ENCODE measurements at places on chromosomes 13 and 19. TPM values are rescaled to one million over a fixed set of nuclear protein-coding genes. Genes with fewer than 3 reads are reported as not detected.

DNA sequence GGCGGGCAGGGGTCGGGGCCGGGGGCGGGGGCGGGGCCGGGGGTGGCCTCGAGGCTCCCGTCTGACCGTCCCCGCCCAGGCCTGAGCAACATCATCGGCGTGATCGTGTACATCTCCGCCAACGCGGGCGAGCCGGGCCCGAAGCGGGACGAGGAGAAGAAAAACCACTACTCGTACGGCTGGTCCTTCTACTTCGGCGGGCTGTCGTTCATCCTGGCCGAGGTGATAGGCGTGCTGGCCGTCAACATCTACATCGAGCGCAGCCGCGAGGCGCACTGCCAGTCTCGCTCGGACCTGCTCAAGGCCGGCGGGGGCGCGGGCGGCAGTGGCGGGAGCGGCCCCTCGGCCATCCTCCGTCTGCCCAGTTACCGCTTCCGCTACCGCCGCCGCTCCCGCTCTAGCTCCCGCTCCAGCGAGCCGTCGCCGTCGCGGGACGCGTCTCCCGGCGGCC is 9.4 kb upstream of the CACNG6 start:
- DNase-seq, result no peak

DNA sequence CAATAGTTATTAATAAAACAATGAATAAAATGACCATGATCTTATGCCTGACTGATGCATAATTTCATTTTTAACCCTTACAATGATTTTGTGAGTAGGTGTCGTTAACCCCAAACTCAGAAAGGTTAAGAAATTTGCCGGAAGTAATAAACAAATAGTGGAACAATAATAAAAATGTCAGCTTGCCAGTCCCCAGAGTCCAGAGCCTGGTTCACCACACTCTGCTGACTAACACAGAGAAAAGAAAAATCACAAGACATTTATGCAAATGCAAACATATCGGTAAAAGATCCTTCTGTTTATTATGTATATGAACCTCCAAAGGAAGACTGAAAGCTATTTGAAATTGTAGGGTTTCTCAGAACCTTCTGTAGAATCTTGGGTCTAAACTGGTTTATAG is 563.7 kb downstream of the EFNB2 start:
- no peak for DNase-seq

DNA sequence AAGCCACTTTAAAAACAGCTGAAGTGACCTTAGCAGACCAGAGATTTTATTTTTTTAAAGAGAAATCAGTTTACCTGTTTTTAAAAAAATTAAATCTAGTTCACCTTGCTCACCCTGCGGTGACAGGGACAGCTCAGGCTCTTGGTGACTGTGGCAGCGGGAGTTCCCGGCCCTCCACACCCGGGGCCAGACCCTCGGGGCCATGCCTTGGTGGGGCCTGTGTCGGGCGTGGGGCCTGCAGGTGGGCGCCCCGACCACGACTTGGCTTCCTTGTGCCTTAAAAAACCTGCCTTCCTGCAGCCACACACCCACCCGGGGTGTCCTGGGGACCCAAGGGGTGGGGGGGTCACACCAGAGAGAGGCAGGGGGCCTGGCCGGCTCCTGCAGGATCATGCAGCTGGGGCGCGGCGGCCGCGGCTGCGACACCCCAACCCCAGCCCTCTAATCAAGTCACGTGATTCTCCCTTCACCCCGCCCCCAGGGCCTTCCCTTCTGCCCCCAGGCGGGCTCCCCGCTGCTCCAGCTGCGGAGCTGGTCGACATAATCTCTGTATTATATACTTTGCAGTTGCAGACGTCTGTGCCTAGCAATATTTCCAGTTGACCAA is 10.8 kb downstream of the PLPPR3 start:
- no peak for DNase-seq

DNA sequence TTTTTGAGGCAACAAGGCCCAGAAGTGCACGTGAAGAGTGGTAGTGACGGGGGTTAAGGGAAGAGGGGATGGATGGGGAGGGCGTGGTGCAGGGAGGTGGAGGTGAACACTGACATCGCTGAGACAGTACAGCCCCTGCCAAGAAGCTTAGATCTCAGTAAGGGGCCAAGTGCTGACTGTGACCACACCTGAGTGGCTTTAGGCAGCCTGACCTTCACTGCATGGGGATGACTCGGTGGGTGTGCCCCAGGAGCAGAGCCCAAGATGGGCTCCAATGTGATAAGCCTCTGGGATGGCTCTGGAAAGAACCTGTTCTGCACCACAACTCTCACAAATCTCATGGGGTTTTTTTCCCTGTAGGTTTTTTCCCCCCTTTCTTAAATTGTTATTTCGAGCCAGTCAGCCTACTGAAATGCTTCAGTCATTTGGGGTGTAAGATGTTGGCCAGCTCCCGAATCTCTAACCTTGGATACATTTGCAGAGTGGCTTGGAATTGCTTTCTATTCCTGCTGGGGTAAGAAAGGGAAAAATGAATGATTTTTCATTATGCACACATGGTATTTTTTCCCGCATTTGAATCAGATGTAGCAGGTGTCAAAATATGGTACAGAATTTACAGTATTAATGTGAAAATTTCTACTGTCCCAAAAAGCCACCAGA is 165.0 kb downstream of the TM9SF2 start:
- no peak for DNase-seq

GRCh38 chr13:108733022-108733560 is 103.7 kb downstream of the MYO16 start:
- no peak for DNase-seq

DNA sequence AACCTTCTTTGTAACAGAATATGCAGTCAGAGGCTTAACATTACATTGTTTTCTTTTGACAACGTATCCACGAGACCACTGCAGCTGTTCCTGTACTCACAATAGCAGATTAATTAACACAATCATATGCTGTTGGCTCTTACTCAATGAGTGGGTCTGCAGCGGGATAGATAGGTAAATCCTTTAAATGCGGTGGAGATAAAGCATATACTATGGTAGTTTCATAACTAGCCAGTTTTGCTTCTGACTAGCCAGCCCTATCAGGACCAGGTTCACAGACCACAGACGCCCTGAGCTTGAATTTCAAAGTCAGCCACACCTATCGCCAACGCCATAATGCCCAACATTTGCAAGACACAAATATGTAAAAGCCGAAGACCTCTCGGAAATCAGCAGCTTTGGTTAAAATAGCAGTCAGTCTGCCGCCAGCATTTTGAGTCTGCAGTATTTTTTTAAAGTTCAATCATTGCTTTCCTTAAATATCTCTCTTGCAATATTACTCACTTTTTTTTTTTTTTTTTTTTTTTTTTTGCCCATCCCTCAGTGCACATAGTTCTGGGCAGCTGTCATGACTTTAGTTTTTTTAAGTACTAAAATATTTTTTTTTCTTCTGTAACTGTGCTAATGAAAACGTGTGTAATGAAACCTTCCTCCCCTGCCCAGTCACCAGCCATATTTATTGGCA is 120.5 kb downstream of the ZNF536 start:
- DNase-seq, result no peak

DNA sequence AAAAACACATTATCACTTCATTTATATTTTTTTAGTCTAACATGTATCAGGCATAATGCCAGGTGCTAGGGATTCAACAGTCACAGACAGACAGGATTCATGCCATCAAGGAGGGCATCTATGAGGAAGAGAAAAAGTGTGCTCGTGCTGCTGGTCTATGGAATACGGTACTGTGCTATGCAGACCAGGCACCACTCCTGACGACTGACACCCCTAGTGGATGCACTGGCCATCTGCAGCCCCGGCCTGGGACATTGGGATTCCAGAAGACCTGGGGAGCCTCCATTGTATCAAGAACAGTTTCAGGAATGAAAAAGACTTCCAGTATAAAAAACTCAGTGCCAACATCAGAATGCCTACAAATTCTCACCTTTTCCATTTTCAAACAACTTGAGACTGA is 94.0 kb downstream of the KLF12 start:
- DNase-seq, result peak; percentile 59

Gene C1QTNF9B
- 1.7 TPM for total RNA-seq

Gene OR7A5
- not detected for total RNA-seq

Gene S1PR4
- total RNA-seq, result 0.35 TPM

Gene FPR1
- 1.8 TPM for total RNA-seq
